ENCODE measurements at places on chromosomes 5 and 9.
A peak's percentile ranks its signal among the peaks of the same experiment; 100 is the strongest.

DNA sequence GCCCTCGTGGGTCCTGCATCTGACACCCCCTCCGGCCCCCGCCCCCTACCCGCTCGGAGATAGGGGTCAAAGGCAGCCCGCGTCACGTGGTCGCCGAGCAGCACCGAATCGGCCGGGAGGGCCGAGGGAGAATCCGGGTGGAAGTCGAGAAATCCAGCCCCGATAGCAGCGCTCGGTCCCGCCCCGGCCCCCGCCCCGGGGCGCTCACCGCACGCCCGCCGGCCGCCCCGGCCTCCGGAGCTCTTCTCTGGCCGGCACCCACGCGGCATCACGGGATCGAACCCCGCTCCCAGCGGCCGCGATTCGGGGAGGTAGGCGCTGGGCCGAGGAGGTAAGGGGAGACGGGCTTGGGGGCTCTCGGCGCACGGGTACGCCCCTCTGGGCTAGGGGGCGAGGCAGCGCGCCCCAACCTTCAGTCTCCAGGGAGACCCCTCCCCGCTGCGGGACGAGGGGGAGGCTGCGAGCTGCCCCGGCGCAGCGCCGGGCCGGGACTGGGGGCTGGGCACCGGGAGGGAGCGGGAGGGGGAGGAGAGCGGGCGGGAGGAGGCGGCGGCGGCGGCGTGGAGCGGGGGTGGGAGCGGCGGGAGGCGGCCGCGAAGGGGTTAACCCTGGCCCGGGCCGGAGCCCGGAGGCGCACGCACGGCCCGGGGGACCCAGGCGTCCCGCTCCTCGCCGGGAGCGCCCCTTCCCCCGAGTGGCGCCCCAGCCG lies 22.1 kb upstream of the NDST1 start:
- DNase-seq: no peak

- DNase-seq: peak; percentile 42
Measured at GRCh38 chr5:64807520-64807919, 38.8 kb downstream of the CWC27 start.

- no peak for DNase-seq
Measured at GRCh38 chr5:5348135-5348534, 74.3 kb upstream of the ICE1 start.

- no peak for DNase-seq
Measured at GRCh38 chr5:13339093-13339492, 605.4 kb downstream of the DNAH5 start.

GRCh38 chr9:74672237-74672636 lies 175.1 kb downstream of the RORB start:
- no peak for DNase-seq

DNA sequence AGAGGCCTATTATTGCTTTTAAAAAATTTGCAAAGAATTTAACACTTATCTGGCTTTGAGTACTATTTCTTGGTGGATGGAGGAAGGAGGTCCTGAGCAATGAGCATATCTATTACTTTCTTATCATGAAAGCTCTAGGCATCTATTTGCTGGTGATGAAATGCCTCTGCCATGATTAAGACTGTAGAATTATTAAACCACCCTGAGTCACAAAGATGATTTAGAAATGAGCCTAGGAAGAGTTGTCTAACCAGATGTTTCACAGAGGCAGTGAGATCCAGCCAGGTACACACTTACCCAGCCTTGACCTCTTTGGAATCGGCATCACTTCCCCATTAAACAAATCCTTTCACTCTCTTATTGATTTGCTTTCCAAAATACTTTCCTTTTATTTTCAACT lies 304.4 kb upstream of the KIF2A start:
- DNase-seq: no peak

DNA sequence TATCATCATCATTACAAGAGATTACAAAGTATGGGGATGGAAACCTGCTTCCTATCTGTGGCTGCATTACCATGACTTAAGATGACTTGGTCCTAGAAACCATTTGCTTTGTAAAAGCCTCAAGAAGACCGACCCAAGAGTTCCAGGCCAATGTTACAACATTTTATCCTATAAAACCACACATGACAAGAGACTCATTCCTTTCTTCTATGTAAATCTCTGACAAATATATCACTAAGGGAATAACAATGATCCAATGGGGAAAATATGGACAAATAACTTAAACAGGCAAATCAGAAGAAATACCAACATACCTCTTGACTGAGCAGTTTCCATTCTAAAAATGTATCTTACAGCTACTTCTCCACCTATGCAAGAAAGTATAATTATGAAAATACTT lies 44.3 kb upstream of the VPS13A start:
- no peak for DNase-seq
